ENCODE measurements at places on chromosomes 2 and 18.
A peak's percentile ranks its signal among the peaks of the same experiment; 100 is the strongest.

DNA sequence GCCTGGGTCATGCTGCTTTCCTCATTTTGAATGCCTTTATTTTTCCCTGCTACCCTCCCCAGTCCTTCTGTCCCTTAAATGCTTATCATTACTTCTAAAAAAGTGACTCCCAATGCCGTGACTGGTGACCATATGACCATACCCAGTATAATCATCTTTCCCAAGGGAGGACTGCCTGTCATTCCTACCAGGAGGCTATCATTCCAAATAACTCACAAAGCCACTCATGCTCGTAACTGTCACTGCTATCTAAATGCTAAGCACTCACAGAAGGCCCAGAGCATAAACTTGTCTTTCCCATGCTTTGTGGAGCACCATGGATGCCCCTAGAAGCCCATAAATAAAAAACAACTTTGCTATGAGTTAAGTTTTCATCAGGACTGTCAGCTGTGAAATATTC is 38.7 kb upstream of the CREB1 start:
- no peak for DNase-seq

DNA sequence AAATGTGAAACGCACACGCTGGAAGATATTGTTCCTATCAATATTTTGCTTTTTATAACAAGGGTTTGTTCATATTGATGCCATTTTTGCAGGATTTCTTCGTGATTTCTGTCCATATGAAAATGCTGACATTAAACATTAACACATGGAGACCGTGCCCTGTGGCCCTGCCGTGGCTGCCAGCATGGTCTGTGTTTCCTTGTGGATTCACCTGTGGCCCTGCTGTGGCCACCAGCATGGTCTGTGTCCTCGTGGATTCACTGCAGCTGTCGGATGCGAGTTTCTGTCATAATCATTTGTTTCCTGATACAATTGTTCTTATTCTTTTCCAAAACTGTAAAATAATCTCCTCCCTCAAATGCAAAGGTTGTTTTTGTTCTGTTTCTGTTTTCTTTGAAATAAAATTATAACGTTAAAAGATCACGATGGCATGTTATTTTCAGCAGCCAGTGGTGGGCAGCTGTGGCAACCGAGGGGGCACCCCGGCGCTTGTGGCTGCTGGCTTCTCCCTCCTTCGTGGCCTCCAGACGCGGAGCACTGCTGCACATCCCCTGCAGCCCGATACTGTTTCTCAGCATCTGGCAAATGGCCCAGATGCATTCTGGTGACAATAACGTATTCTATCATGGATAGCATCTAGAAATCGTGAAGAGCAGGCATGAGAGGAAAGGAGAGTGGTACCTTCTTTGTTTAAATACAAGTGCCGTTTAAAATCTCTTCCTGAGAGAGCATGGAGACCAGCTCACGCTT is 143.5 kb downstream of the PTGR3 start:
- DNase-seq: no peak

DNA sequence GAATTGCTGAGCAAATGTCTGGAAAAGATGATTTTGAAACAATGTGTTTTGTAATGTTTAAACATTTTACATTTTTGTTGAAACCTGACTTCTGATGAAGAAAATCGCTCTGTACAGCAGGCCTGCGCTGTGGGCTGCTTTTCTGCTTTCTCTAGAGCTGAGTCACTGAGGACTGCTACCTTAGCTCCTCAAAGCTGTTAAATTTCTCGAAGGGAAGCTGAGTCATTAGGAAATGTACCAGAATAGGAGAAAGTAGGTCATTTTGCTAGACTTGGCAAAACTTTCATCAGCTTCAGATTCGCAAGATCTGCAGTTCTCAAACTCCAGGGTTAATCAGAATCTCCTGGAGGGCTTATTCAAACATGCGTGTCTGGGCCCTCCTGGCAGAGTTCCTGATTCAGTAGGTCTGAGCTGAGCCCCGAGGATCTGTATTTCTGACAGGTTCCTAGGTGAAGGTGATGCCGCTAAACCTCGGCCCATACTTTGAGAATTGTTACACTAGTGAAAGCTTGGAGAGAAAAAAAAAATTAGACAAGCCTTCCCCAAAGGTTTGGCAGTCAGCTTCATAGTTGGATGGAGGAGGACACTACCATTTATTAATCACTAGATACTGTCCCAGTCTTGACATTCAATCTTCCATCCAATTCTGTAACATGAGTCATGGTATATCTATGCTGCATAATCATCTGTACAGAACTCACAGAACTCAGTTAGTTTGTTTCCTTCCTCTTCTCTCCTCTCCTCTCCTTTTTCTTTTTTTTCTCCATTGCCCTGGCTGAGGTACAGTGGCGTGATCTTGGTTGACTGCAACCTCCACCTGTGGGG is 297.6 kb downstream of the PARD3B start:
- peak; percentile 82 for DNase-seq

- no peak for DNase-seq
These were observed 25.5 kb downstream of the LRRFIP1 start for GRCh38 chr2:237652854-237653253.

- DNase-seq: no peak
These were observed 359.5 kb downstream of the RND3 start for GRCh38 chr2:150127995-150128394.

DNA sequence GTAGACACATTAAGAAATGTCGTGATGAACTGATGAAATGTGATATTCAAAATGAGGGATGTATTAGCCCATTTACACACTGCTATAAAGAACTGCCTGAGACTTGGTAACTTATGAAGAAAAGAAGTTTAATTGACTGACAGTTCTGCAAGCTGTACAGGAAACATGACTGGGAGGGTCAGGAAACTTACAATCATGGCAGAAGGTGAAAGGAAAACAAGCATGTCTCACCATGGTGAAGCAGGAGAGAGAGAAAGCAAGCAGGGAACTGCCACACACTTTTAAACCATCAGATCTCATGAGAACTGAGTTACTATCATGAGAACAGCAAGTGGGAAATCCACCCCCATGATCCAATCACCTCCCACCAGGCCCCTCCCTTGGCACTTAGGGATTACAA is 1010.8 kb upstream of the CELF4 start:
- DNase-seq: no peak

GRCh38 chr2:189641002-189641401 is 20.3 kb upstream of the ASNSD1 start:
- no peak for DNase-seq

- peak; percentile 12 for DNase-seq
These were observed 390.6 kb upstream of the PKDCC start for GRCh38 chr2:41657226-41657625.

DNA sequence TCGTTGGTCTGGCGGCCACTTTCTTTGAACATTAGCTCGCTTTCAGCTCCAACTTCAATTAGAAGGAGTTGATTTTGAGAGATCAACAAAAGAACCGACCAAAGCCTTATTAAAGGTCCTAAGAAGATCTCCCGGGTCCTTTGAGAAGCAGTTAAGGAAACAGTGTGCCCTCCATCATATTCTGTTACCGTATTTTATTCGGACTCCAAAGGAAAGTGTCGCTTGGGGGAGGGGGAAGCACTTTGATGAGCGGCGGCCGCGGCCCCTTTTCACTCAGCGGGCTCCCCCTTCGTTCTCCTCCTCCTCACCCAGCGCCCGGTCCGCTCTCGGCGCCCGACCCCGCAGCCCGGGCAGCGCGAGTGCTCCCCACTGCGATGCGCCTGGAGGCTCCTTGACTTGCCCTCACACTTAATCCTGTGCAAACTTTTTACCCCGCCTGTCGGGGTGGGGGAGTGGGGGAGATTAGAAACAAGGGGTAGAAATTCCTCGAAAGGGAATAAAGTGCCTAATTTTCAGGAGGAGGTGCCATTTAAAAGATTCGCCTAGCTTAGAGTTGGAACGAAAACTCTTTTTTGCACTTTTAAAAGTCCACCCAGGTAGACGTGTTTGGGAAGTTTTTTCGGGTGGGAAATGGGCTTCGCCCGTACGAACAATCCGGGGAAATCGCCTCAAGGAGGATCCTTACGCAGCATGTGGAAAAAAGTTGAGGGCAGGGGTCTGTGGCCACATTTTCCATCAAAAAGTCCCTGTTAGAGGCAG is 1.2 kb upstream of the OTX1 start:
- DNase-seq: no peak

GRCh38 chr2:152585830-152586484 is 131.3 kb downstream of the PRPF40A start:
- peak; percentile 95 for DNase-seq

DNA sequence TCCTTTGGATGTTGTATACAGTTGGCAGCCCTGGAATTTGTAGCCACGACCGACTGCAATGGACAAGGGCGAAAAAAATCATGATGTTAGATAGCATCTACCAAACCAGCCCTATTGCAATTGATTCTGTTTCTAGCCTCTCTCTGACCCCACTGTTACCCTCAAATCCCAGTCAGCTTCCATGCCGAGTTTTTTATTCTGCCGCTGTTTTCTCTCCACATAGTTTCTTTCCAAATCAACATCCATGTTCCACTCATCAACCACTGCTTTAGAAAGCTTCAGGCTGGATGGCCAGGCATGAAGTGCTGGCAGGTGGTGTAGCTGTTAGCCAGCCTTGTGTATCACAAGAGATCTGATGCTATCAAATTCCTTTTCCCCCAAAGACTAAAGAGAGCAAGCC is 272.8 kb downstream of the FIGN start:
- no peak for DNase-seq

DNA sequence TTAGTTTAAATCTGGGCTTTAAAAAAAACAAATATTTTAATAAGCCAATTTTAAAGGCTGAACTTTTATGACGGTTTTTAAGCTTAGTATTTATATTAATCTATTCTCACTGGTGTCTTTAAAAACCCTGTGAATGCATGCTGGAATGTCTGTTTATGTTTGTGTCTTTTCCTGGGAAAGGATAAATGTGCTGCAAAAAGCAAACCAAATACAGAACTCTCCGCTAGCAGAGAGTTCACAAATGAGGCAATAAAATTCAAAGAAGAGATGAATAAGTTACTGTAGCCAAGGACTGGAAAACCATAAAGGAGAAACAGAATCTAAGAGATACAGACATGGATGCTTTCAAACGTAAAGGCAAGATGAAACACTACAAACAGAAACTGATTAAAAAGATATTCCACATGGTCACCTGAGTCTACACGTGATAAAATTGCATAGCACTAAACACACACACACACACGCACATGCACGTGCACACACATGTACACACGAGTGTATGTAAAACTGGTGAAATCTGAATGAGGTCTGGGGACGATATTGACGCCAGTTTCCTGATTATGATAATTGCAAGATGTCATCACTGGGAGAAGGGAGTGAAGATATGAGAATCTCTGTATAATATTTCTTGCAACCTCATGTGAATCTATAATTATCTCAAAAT is 4.5 kb downstream of the TWIST2 start:
- DNase-seq: no peak

DNA sequence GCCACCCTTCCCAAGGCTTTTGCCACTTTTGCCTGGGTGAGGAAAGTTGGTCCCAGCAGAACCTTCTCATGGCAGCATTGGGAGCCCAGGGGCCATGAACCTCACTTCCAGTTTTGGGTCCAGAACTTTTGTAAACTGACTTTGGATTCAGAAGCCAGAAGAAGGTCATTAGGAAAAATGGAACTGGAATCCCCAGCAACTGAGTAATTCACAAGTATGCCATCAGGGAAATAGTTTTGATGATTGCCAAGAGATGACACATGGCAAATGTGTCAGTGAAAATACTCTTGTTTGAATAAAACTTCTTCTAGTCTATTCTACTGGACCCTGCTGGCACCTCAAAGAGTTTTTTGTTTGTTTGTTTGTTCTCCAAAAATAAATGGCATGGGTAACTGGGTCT is 203.7 kb downstream of the SETBP1 start:
- no peak for DNase-seq

- DNase-seq: no peak
These were observed 60.2 kb downstream of the RND3 start for GRCh38 chr2:150427298-150427697.

DNA sequence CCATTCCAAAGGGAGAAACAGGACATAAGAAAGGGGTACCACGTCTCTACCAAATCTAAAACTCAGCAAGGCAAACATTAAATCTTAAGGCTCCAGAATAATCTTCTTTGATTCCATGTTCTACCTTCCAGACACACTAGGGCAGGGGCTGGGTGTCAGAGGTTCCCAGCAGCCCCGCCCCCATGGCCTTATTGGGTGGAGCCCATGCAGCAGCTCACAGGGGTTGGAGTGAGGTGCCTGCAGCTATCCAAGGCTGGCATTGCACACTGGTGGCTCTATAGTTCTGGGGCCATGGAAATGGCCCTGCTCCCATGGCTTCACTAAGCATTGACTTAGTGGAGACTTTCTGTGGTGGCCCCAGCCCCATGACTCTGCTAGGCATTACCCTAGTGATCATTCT is 14.9 kb upstream of the OSR1 start:
- DNase-seq: no peak

DNA sequence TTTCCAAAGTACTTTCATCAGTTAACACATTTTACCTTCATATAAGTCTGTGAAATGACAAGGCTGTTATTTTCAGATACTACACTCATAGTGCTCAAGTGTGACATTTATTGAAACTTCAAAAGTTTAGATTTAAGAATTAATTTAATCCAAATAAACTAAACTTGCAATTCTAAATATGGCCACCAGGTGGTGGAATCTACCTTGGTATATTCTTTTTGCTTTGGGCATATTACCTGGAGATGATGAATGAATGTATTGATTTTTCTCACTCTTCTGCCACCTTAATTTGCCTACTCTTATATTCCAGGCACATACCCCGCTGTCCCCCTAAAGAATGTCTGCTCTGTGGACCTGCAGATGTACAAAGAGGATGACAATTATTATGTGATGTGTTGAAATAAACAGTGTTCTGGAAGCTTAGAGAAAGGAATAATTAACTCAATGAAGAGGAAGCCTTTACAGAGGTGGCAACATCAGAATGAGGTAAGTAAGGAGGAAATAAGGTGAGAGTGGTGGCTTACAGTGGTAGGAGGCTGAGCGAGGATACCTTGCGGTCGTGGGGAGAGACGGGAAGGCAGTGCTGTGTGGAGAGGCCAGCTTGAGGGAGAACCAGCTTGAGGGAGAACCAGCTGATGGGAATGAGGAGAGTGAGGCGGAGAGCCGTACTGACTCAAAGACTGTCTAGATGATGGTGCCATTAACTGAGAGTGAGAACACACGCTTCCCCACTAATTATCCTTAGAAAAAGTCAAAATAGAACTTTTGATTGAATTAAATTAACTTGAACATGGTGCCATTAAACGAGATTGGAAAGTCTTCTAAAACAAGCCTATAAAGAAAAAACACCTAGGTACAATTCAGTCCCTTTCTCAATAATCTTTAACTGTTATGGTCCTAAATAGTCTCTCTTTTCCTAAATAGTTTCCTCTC is 179.5 kb downstream of the CELF4 start:
- no peak for DNase-seq

DNA sequence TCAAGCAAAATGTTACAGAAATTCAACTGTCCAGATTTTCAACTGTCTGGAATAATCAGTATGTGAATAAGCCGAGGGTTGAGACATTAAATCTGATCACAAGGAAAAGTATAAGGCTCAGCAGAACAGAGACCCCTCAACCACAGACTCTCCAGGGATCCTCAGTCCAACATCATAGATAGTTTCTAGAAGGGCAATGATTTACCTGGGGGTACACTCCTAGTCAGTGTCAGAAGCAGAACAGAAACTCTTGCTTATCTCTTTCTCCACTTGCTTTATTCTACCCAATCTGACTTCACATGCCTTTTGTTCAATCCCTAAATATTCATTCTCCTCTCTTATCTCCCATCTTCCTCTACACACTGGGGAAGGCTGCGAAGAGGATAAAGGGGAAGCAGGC is 36.4 kb downstream of the ICOS start:
- DNase-seq: no peak

- DNase-seq: no peak
These were observed 27.5 kb downstream of the RNF103 start for GRCh38 chr2:86596118-86596517.

- no peak for DNase-seq
These were observed 108.7 kb upstream of the RAB6C start for GRCh38 chr2:129870685-129871241.
